ENCODE measurements at places on chromosomes 13 and 19. TPM values are rescaled to one million over a fixed set of nuclear protein-coding genes. Genes with fewer than 3 reads are reported as not detected.
A peak's percentile ranks its signal among the peaks of the same experiment; 100 is the strongest.

The CELF5 gene
- total RNA-seq, result not detected

The MEIOSIN gene
- total RNA-seq, result not detected

The DUXA gene
- total RNA-seq, result not detected

The KIRREL2 gene
- total RNA-seq, result not detected

The MIA gene
- not detected for total RNA-seq

The ZNF471 gene
- 6.2 TPM for total RNA-seq

The EFNA2 gene
- total RNA-seq, result not detected

The ATP8B3 gene
- total RNA-seq, result 0.46 TPM

The KLK14 gene
- 1.9 TPM for total RNA-seq

The BEST2 gene
- not detected for total RNA-seq

The MYH14 gene
- 121 TPM for total RNA-seq

The MARK4 gene
- 19.7 TPM for total RNA-seq

The DAND5 gene
- total RNA-seq, result 9.1 TPM

DNA sequence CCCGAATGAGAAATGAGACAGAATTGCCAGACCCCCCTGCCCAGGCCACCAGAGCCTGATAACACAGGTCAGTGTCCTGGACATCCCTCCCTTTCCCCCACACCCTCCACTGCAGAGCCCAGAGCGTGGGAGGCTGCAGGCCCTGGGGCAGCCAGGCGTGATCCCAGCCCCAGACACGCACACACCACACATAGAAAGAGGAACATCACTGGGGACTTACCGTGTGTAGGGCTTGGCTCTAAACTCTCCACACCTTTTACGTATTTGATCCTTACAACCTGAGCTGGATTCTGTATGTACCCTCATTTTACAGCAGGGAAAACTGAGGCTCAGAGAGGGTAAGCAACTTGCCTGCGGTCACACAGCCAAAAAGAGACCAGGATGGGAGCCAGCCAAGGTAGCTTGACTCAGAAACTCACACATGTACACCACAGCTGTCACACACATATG, 334 bp upstream of the ANGPTL6 start:
- DNase-seq, result no peak

DNA sequence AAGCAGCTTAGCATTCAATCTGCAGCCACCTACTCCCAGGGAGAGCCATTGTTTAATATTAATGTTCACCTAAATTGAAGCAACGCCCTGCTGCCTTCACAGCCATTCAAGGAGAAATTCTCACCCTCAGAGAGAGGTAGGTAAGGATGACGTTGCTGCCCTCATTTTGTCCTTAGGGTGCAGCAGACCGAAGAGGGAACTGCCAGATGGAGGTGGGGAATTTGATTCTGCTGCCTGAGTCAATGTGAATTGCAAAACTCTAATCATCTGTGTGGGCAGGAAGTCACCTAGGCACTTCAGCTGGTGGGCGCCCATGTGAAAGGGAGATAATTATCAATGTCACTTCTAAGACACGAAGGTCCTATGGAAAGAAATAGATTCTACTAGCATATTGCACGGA, 503.4 kb downstream of the TBC1D4 start:
- no peak for DNase-seq

- DNase-seq, result no peak
Observed at GRCh38 chr19:54333586-54334298, 5.2 kb downstream of the LILRA4 start.

DNA sequence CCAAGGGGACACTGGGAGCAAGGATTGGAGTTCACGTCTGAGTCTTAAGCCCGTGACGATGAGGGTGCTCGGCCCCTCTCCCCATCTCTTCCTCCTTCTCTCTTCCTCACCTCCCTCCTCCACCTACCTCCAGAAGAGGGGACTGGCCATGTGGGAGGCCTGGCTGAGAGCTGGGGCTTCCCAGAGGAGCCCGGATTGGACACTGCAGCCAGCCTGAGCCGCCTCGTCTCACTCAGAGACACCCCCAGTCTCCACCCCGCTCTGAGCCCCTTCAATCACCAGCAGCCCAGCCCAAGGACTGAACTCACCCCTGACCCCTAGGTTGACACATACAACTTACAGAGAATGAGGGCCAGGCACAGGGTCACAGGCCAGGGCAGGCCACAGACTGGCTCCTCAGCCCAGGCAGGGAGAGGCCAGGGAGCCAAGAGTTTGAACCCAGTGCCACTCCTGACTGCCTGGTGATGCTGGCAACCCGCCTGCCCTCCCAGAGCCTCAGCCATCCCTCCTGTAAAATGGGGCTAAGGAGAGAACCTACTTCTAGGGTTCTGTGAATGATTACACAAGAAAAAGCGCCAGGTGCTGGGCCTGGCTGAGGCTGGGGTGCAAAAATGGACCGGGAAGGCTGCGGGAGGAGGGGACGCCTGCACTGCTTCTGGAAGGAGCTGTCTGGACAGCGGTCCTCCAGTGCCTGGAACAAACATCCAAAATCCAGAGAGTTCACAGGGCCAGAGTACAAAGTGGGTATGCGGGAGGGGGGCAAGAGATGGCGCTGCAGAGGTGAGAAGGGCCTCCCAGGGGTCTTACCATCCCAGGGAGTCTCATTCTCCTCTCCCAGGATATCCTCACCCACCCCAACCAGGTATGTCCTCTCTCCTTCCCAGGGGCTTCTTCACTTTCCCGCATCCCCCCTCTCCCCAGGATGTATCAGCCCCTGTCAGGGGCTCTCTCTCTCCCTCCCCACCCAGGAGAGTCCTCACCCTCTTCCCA, 1.1 kb downstream of the CD79A start:
- DNase-seq, result no peak

- DNase-seq, result no peak
Observed at GRCh38 chr13:83618966-83619365, 263.3 kb downstream of the SLITRK1 start.

- DNase-seq, result no peak
Observed at GRCh38 chr13:94968040-94968756, 255.9 kb upstream of the SOX21 start.

- DNase-seq, result peak; percentile 77
Observed at GRCh38 chr19:45670670-45671453, 2.8 kb downstream of the GIPR start.

- no peak for DNase-seq
Observed at GRCh38 chr13:100836711-100837110, 162.1 kb upstream of the TMTC4 start.

DNA sequence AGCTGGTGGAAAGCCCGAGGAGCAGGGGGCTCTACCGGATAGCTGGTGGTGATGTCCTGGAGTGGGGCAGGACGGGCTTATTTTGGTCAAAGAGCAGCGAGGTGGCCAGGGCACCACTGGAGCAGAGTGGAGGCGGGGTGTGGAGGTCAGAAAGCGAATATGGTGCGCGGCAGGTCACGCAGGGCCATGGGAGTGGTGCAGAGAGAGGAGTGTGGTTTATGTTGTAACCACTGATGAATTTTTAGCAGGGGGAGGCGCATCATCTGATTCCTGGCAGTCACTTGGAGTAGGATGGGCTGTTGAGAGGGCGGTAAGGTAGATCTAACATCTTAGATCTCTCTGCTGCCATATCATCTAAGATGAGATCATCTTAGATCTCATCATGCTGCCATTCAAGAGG, 1.4 kb upstream of the ZNF414 start:
- no peak for DNase-seq

DNA sequence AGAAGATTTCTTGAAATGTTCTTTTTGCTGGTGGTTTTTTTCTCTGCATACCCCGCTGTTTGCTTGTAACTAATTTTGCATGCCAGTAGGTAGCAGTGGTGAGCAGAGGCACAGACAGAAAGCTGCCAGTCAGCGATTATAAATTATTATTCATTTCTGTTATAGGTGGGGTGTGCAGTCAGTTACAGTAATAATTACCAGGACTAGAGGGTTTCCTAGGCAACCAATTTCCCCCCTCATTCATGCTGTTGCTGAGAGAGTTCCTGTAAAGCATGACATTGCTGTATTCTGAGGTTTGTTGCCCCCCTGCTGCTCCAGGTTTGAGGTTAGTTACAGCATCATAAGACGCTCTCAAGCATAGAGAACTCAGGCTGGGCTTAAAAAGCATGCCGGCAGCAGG, 104.5 kb downstream of the URI1 start:
- DNase-seq, result no peak

- no peak for DNase-seq
Observed at GRCh38 chr13:80022146-80022545, 318.8 kb downstream of the SPRY2 start.

GRCh38 chr13:45167611-45168554, 33.0 kb downstream of the KCTD4 start:
- no peak for DNase-seq

DNA sequence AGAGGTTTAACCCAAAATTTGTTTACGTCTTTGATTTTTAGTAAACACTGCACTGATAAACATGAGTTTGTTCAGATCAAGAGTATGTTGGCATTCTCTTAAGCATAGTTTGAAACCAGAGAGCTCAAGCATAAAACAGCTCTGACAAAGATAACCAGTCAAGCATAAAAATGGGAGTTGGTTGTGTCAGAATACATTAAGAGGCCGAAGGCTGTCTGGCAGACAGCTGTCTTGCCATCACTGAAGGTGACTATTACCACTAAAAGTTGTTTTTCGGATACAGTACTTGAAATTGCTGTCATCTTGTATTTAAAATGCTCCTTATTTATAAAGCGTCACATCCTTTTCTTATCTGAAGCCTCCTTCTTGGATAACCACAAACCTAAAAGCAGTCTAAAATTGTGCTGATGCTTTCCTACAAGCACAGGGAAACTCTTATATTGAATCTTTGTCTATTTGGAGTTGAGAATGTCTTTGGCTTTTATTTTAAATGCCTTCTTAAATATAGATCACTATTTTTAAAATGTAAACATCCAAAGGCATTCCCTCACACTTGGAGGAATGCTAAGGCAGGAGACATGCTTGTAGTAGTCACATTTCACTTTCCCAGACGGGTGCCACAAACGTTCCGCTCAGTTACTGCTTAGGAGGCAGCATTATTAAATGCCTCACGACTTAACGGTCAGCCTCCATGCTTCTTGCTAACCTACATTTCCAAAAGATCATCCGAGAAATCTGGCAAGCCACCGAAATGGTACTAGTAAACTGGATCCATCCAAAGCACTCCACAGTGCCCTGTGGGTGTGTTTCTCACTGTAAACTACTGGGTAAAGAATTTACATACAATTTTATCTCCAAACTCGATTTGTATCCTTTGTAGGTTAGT, 1.5 kb downstream of the SMAD9 start:
- no peak for DNase-seq

DNA sequence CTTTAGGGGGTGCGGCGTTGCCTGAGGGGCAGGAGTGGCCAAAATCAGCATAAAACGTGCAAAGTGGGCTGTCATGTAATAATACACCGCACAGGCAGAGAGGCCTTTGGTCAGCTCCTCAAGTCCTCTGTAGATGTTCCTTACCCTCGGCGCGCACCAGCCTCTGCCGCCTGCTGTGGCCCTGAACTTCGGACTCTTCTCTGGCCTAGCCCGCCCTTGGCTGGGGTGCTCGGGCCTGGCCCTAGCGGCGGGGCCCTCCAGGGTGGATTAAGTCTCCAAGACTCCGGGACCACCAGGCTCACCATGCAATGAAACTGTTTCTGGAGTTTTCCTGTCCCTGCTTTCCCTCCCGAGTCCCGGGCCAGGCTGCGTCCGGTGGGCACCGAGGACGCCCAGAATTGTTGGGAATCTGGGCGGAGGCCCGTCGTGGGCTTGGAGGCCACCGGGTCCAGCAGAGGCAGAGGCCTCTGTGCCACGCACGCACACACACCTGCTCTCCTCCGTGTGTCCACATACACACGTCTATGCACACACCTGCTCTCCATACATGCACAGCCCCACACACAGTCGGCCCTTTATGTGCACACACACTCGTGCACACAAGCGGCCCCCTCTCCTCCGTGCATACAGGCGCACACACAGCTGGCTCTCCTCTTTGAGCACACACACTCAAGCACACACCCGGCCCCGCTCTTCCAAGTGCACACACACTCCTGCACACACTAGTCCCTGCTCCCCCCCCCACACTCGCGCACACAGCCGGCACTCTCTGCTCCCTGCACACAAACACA, 1.5 kb upstream of the TFDP1 start:
- peak; percentile 36 for DNase-seq

DNA sequence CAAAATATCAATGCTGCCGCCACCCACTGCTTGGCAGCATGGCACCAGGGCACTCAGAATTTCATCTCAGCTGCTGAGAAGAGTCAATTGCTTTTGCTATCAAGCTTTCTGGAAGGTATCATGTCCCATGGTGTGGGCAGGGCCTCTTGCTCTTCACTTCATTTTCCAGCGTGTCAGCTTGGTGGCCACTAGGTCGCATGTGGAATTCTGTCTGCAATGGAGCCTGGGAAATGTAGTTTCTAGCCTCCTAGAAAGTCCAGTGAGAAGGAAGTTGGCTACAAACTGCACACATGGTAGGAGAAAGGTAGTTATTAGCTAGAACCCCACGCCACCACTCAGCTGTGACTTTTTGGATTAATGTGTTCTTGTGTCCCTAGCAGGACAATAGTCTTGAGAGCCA, 105.3 kb downstream of the MYO16 start:
- DNase-seq, result no peak

DNA sequence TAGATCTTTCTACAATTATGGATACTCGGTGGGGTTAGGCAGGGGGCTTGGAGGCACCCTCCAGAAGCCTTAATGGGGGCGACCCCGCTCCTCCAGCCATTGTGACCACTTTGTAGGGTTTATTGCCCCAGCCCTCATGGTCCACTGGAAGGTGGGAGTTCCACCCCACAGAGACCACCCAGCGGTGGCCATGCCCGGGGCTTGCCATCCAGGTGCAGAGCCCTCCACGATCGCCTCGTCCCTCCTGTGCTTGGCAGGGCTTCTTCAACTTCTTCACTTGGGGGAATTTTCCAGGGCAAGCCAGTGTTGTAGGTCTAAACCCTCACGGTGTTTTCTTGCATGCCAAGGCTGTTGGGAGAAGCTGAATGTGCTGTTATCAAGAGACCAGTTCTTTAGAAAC, 16.1 kb downstream of the ZNF536 start:
- no peak for DNase-seq

- DNase-seq, result no peak
Observed at GRCh38 chr13:40613192-40613818, 53.1 kb downstream of the FOXO1 start.

DNA sequence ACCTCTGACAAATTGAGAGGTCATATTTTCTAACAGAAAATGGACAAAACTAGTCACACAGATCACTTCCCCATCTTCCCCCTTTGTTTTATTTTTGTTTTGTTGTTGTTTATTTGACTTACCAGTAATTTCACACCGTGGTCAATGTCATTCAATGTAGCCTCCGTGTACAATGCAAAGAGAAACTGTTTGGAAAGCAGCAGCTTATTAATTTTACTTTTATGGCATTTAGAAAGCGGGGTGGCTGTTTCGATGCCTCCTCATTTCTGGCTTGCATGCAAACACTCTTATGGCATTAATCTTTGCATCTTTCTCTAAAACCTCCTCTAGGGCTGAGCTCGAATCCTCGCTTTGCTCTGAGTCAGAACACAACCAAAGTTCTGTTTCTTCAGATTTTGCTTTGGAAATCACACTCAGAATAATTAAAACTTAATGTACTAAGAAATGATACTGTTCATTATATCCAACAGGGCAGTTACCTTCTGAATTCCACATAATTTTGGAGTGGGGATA, 77.0 kb downstream of the ZNF536 start:
- no peak for DNase-seq

GRCh38 chr19:2727640-2727944, 6.4 kb upstream of the DIRAS1 start:
- DNase-seq, result peak; percentile 5

- DNase-seq, result no peak
Observed at GRCh38 chr19:31976775-31977536, 368.5 kb upstream of the ZNF507 start.

- no peak for DNase-seq
Observed at GRCh38 chr19:38310279-38310670, 5.5 kb downstream of the YIF1B start.

- DNase-seq, result no peak
Observed at GRCh38 chr13:67493835-67494234, 263.7 kb upstream of the PCDH9 start.

Measured in Right ventricle myocardium superior (tissue), 1 donor.